ENCODE measurements at places on chromosomes 5 and 9.

DNA sequence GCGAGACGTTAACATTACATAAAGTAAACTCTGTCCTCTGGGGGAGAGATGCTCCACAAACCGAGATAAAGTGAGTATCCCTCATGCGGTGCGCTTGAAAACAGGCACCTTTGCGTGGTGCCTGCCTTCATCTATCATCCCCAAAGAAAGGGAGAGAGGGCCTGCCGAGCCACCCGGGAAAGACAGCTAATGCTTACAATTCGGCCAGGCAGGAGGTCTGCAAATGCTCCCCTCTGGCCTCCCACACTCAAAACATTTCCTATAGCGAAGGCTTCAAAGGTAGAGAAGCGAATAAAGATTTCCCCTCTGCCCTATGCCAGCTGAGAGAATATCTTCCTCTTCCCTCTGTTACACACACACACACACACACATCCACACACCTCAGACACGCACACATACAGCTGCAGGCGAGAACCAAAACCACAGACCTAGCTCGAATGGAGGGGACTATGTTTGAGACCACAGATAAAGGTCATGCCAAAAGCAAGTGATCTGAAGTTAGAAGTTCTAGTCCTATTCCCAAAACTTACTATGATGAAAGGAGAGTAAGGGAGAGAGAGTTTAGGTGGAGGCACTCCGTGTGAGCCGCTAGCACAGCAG is 132.8 kb downstream of the CRB2 start:
- no peak for DNase-seq

GRCh38 chr9:125462861-125463291 is 201.2 kb downstream of the GAPVD1 start:
- no peak for DNase-seq

GRCh38 chr5:64339769-64340168 is 166.0 kb upstream of the RGS7BP start:
- DNase-seq = no peak

DNA sequence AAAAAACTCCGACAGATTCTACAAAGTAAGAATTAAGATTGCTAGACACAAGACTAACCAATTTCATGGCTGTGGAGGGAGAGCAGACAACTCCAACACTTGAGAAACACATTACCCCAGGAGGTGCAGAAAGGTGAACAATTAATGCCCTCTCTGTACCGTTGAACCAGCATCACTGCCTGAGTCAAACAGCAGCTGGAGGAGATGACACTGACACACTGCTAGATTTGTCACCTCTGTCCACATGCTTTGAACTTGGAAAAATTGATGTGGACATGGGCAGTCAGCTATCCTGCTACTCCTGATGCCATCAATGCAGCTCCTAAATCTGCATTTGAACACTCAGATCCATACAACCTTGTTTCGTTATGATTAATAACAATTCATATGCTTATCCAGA is 51.7 kb downstream of the GPBP1 start:
- no peak for DNase-seq

DNA sequence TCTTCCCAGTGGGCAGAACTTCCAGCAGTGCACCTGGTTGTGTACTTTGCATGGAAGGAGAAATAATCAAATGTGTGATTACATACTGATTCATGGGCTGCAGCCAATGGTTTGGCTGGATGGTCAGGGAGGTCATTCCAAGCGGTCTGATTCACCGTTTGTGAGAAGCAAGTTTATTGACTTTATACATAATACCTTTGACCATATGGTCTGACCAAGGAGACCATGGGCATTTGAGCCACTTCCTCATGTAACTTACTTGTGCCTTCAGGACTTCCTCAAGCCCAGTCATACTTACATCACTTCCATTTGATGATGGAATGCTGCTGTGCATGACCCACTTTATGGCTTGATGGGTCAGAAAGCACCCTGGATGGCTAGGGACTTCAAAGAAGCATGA is 41.1 kb downstream of the DAP start:
- no peak for DNase-seq

DNA sequence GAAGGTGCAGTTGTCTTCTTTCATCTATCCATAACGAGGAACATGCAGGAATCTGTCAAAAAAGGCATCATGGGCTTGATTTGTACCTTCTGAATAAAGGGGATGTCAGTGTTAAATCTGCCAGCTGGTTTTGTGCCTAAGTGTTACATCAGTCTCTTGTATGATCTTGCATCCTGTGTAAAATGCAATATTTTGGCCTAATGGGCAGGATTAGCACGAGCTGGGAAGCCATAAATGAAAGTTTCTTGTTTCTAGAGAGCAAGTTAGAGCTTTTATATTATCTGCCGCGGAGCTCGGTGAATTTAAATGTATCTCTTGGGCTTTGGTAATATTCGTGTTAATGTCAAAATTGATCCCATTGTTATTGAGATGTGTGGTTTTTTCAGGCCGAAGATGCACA is 526.1 kb upstream of the WWC1 start:
- DNase-seq = no peak

- peak; percentile 48 for DNase-seq
Measured at GRCh38 chr9:127267793-127268525, 3.4 kb downstream of the GARNL3 start.

DNA sequence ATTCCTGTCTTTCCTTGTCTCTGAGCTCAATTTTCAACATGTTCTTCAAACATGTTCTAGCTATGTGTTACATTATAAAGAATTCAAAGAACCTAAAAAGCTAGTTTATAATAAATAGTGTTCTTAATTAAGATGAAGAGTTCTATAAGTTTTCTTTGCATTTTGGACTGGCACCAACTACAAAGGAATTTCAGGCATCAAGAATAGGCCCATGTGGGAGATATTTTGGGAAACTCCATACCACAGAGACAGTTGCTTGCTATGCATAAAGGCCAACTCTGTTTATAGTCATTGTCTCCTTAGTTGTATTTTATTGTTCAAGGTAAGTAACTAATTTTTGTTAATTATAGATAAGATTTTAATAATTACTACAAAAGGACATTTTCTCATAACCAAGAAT is 4.5 kb downstream of the SLF1 start:
- DNase-seq = no peak

DNA sequence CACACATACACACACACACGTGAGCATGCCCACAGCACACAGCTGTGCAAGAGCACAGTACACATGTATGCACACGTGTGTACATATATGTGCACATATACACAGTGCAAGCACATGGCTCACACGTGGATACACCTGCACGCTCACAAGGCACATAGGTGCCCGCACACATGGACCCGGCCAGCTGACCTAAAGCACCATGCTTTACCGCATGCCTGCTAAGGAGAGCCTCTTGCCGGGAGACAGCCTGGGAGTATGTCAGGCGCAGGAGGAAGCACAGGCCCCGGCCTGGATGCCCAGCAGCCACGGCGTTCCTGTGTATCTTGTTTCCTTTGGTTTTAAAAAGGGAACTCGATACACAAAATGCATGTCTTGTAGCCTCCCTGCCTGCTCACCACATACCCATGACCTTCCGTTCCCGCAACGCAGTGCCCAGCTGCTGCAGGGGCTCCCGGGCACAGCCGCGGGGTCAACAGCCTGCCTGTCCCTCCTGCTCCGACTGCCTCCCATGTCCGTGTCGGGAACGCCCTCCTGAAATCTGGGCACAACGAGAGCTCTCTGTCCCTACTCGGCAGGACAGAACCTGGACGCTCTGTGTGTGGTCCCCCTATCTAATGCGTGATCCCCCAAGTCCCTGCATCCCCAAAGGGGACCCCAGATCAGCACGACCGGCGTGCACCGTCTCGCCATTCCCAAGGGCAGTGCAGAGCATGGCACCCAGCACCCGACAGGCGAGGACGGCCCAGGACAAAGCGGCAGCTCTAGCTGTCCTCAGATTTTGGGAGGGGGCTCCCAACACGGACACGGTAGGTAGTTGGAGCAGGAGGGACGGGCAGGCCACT is 3.6 kb downstream of the SLC12A7 start:
- no peak for DNase-seq

DNA sequence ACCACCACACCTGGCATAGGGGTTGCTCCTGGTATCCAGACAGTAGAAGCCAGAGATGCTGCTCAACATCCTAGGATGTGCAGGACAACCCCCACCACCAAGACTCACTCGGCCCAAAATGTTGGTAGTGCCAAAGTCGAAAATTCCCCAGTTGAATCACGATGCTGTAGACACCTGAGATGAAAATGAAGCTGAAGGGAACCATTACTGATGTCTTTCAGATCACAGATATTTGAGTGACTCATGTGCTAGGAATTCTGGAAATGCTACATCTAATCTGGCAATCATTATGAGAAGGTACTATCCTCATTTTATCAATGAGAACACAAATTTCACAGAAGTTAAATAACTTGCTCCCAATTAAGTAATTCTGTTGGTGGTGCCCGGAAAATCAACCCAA is 21.0 kb upstream of the UBE2QL1 start:
- no peak for DNase-seq

DNA sequence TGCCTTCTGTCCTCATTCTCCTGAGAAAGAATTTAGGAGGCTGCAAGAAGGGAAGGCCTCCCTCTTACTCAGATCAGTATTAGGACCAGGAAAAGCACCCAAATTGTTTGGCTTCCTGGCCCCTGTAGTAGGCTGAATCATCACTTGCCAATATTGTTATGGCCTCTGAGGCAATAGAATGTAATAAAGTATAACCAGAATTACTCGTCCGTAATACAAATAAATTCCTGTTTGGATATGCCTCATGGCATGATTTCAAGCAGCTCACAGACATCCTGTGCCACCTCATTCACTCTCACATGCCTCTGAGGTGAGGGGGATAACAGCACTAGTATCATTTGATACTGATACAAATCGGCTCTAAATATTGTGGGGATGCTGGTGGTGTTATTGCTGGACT is 427.3 kb downstream of the ISL1 start:
- DNase-seq = no peak

- no peak for DNase-seq
Measured at GRCh38 chr9:2800394-2801179, 43.3 kb downstream of the PUM3 start.

DNA sequence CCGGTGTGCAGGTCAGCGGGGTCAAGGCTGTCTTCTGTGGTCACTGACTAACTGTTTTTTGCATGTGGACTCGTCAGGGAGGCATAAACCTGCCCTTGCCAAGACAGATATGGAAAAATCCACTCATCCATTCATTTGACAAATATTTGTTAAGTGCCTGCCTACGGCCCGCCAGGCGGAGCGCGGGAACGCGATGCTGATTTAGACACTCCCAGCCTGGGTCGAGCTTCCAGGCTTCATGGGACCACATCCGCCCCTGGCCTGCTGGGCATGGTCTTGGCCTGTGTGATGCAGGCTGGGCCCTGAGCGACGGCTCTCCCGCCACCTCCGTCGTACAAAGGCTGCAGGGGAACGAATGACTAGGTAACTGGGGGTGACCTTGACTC is 18.1 kb downstream of the MYMK start:
- DNase-seq = peak; percentile 68

GRCh38 chr5:14168144-14168792 is 25.1 kb downstream of the TRIO start:
- DNase-seq = no peak

DNA sequence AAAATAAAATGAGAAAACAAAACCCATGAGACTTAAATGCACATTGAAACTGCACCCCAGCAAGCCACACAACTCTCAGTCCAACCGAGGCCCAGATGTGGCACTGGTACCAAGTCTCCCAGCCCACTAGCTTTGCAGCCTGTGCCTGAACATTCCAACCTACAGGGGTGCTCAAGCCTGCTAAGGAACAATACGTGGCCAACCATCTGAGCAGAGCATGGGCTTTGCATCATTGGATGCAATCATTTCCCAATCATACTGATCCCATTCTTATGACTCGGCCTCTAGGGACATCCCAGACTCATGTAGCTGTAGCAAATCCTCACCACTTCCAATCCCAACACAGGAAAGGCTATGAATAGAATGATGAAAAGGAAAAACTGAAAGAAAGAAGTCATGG is 297.2 kb downstream of the SPOCK1 start:
- no peak for DNase-seq

DNA sequence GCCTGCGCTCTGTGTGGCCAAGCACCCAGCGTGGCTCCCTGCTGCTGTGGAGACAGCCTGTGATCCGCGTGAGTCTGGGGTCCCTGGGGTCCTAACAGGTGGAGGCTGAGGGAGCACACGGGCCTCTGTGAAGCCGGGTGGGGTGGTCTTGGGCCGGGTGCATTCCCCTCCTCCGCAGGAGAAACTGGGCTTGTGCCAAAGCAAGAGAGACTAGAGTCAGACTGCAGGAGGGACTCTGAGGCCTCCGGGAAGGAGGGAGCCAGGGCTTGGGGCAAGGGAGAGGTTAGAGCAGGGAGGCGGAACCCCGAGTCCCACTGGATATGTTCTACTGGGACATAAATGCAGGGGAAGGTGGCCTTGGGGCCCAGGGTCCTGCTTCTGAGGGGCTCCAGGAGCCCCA is 10.5 kb downstream of the DNLZ start:
- no peak for DNase-seq

GRCh38 chr5:84725946-84726570 is 341.4 kb upstream of the EDIL3 start:
- DNase-seq = no peak

GRCh38 chr9:81289622-81290021 is 399.7 kb downstream of the TLE1 start:
- DNase-seq = no peak

- DNase-seq = no peak
Measured at GRCh38 chr5:44619875-44620610, 188.7 kb upstream of the MRPS30 start.

GRCh38 chr5:160071916-160072315 is 47.3 kb downstream of the PWWP2A start:
- no peak for DNase-seq
